ENCODE measurements at places on chromosomes 1 and 21. TPM values are rescaled to one million over a fixed set of nuclear protein-coding genes. Genes with fewer than 3 reads are reported as not detected.

- DNase-seq = no peak
Measured at GRCh38 chr1:175287377-175287776, 94.8 kb upstream of the KIAA0040 start.

GRCh38 chr1:150302902-150303301, 9.2 kb downstream of the MRPS21 start:
- no peak for DNase-seq

DNA sequence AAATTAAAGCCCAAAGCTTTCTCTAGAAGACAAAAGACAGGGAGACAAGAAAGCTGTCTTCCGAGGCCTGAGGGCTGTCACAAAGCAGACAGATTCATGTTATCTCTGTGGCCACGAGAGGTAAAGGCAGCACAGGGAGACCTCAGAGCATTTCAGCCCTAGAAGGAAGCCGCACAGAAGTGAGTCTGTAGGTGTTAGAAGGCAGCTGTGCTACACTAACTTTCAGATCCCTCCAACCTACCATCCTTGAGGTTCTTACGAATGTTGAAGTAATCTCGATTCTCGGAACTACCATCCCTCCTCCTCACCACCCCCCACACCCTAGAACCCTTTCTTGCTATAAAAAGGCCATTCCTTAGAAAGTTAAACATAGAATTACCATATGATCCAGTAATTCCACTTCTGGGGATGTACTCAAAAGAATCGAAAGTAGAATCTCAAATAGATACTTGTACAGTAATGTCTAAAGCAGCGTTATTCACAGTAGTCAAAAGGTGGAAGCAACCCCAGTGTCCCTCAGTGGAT, 21.5 kb upstream of the LYST start:
- no peak for DNase-seq

- DNase-seq = no peak
Measured at GRCh38 chr1:31981972-31982371, 31.7 kb upstream of the KHDRBS1 start.

GRCh38 chr1:229070168-229070567, 200.7 kb upstream of the RAB4A start:
- peak; percentile 100 for DNase-seq

GRCh38 chr1:78003070-78003746, 1.5 kb upstream of the DNAJB4 start:
- no peak for DNase-seq

- DNase-seq = no peak
Measured at GRCh38 chr21:34571994-34572393, 42.9 kb downstream of the RCAN1 start.

GRCh38 chr1:12230549-12231275, 882 bp downstream of the VPS13D start:
- DNase-seq = peak; percentile 97

IL10 gene
- 1.2 TPM for total RNA-seq

SELE gene
- 0.67 TPM for total RNA-seq

BCAS2 gene
- 49.6 TPM for total RNA-seq

VSIG8 gene
- total RNA-seq = not detected

Measured in thyroid gland (tissue), 4 donors.